Amniotic stem cell (primary cell): ENCODE measurements at places on chromosomes 12 and 14.

GRCh38 chr12:121499929-121500793 is 80.7 kb downstream of the KDM2B start:
- no peak for DNase-seq

DNA sequence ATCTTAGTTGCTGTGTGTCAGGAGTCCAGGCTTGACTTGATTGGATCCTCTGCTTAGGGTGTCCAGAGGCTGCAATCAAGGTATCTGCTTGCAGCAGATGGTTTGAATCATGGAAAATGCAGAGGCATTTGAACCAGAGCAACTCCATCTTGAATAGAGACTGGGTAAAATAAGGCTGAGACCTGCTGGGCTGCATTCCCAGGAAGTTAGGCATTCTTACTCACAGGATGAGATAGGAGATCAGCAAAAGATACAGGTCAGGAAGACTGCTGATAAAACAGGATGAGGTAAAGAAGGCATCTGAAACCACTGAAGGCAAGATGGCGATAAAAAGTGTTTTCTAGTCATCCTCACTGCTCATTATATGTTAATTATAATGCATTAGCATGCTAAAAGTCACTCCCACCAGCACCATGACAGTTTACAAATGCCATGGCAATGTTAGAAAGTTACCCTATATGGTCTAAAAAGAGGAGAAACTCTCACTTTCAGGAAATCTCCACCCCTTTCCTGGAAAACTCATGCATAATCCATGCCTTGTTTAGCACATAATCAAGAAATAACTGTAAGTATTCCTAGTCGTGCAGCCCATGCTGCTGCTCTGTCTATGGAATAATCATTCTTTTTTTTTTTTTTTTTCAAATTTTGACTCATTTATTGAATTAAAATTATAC is 218.3 kb upstream of the CPNE8 start:
- no peak for DNase-seq

GRCh38 chr12:91335699-91336098 is 153.1 kb upstream of the DCN start:
- DNase-seq = no peak

DNA sequence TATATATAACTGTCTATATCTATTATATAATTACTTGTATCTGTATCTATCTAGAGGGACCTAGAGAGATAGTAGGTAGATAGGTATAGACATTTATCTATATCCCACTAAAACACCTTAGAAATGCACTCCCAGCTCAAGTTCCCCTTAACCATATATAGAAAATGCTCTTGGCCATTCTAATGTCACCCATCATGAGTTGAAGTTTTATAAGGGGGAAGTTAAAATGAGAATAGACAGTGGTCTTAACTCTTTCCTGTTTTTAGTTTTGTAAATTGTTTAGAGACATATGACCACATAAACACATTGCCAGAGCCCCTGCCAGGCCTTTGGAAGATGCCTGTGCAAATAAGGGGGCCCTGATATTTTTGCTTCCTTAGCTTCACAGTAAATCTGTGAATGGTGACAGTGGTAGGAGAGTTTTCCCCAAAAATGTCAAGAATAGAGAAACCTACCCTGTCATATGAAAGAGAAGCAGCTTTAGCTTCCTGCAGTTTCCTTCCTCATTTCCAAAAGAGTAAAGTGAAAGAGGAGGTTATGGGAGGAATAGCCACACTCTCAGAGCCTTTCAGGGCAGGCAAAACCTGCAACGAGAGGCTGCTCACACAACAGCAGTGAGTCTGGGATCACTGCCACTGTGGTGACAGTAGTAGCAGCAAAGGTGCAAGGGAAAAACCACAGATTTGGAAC is 45.5 kb downstream of the MGST1 start:
- DNase-seq = no peak

DNA sequence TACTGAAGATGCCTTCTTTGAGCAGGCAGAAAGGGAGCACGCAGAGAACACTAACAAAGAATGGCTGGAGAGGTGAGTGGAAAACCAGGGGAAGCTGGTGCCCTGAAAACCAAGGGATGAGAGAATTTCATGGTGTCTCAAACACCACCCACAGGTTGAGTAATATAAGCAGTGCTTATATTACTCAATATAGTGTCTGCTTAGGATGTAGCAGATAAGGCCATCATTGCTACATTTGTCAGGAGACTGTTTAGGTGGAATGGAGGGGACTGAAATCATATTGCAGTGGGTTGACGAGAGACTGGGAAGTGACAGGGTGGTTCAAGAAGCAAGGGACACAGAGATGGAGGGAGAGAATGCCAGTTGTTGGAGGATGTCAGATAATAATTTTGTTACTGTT is 20.6 kb downstream of the PKP2 start:
- no peak for DNase-seq

GRCh38 chr12:69662764-69663163 is 36.3 kb downstream of the BEST3 start:
- DNase-seq = no peak

- no peak for DNase-seq
These were observed 335.4 kb downstream of the LRIG3 start for GRCh38 chr12:58584880-58585279.

- DNase-seq = no peak
These were observed at the start of gene OR9K2 for GRCh38 chr12:55126106-55126505. Gene OR9K2, plus strand, starts transcription at chr12:55126406. Its CDS starts 3,429 bp downstream, at chr12:55129835.

GRCh38 chr12:113973109-113973904 is 7.2 kb upstream of the RBM19 start:
- no peak for DNase-seq

GRCh38 chr14:58331111-58331510 is 32.8 kb downstream of the ARID4A start:
- peak; percentile 94 for DNase-seq

DNA sequence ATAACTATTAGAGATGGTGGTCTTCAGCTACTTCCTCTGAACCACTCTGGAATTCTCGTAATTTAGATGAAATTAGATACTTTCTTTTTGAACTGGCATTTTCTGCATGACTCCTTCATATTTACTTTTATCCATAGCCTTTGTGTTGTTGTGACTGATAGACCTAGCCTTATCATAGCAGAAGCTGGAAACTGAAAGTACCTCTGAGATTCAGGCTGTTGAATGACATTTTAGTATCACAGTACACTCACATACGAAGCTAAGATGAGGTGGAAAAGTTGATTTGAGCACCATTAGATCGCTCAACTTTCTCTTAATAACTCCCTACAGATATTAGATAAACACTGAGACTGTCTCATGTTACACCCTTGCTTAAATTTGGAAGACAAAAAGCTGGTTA is 525.1 kb upstream of the FBXO33 start:
- no peak for DNase-seq
